A549 treated with CORT108297 at 1 μM for 4 hours (cell line): ENCODE measurements at places on chromosomes 13 and 19. TPM values are rescaled to one million over a fixed set of nuclear protein-coding genes. Genes with fewer than 3 reads are reported as not detected.

OVOL3 gene
- 0.15 to 0.74 TPM (median 0.38 TPM) in 4 of 5 replicates, not detected in the other for total RNA-seq

QPCTL gene
- total RNA-seq: 6.3 to 10.4 TPM (median 10.2 TPM) in 5 replicates

PSG3 gene
- 0.05 to 0.16 TPM (median 0.13 TPM) in 5 replicates for total RNA-seq

TRAPPC6A gene
- total RNA-seq: 39.2 to 45.1 TPM (median 43.3 TPM) in 5 replicates

CBLC gene
- not detected in 5 replicates for total RNA-seq

CEACAM4 gene
- total RNA-seq: not detected in 5 replicates

ZNF552 gene
- total RNA-seq: 4.6 to 5.5 TPM (median 5.2 TPM) in 5 replicates

ZNF880 gene
- total RNA-seq: 0.55 to 1.3 TPM (median 0.70 TPM) in 5 replicates

MCF2L gene
- total RNA-seq: 0.27 to 0.61 TPM (median 0.37 TPM) in 5 replicates

CEACAM19 gene
- 8.3 to 10.6 TPM (median 9.8 TPM) in 5 replicates for total RNA-seq

WDR88 gene
- total RNA-seq: 0.09 to 0.52 TPM (median 0.15 TPM) in 3 of 5 replicates, not detected in the others
